ENCODE measurements at places on chromosomes 5 and 9.

- no peak for DNase-seq
Observed at GRCh38 chr9:119273984-119274665, 95.1 kb downstream of the BRINP1 start.

DNA sequence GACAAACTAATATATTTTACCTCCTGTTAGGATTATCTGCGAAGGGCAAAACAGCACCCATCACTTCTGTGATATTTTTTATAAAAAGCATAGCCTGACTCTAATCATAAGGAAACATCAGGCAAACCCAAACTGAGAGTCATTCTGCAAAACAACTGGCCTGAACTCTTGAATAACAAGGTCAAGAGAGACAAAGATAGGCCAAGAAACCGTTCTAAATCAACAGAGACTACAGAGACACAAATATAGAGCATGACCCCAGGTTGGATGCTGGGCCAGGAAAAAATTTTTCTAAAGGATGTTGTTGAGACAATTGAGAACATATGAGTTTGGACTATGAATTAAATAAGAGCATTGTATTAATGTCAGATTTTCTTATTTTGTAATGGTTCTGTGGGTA is 384.9 kb downstream of the NFIB start:
- DNase-seq: no peak

DNA sequence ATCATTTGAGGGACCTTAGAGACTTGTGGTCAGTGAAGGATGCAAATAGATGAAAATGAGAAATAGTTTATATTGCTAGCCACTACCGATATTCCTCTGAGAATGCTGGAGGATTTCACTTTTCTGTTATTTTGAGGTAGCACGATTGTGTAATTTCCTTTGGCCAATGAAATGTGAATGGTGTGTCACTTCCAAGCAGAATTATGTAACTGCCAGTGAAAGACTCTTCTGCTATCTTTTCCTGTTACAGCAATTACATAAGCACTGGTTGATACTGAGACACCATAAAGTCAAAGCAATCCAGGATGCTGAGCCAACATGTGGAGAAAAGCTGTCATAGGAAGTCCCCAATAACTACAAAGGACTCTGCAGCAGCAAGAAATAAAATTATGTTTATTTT is 3.6 kb upstream of the PCDHA2 start:
- no peak for DNase-seq

- no peak for DNase-seq
Observed at GRCh38 chr9:114908104-114908622, 22.2 kb downstream of the TNFSF8 start.

DNA sequence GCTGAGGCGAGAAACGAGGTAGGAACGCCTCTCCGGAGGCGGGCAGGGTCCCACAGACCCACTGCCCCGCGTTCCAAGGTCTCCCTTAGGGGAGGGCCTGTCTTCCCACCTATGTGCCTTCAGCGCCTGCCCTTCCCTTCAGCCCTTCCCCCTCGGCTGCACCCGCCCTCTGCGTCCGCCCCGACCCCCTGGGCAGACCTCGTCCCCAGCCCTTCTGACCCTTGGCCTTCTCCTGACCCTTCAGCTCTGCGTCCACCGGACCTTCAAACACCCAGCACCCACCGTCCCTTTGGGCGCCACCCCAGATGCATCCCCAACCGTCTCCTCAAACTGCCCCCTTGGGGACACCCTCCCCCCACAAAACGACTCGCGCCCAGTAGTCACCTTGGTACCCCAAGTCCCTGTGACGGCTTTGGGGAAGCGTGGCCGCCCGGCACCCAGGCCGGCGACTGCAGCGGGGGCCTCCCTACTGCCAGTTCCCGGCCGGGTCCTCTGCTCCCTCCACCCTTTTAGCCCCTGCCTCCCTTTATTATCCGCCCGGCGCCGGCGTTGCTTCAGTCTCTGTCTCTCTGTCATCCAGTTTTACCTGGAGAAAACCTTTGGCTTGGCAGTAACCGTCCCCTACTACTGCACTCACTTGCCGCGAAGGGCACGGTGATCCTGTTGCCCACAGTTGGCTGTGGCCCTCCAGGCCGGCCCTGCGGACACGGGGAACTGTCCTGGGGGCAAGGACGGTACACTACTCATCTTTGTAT is 421 bp downstream of the RUSC2 start:
- no peak for DNase-seq

GRCh38 chr5:72268753-72269410 is 51.2 kb downstream of the MRPS27 start:
- peak; percentile 41 for DNase-seq

DNA sequence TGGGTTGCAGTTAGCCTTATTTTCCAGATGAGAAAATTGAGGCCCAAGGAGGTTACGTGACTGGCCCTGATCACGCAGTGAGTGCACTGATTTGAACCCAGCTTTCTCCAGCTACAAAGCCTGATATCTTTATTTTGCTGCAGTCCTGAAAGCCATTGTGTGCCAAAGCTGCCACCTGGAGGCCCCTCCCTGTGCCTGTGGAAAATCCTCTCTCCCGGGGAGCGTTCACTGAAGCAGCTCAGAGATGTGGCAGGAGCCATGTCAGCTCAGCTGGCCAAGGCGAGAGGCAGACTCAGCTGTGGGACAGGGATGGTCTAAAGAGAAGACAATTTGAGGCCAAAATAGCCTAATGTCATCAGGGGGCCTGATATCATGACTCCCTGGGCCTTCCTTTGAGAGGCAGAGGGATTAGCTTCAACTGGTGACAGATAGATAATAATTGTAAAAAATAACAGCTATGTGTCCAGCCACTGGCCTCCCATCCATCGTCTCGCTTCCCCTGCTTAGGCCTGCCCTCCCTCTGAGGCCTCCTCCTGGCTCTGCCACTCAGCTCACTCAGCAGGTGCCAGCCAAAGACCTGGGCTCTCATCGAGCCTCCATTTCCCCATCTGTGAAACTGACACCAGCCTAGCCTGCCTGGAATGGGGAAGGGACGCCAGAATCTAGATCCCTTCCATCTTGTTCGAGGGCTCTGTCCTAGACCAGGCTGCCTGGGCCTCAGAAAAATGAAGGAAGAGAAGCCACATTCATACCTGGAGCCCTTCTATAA is 74.3 kb upstream of the GGTA1 start:
- DNase-seq: no peak

- no peak for DNase-seq
Observed at GRCh38 chr9:114071197-114071795, 6.8 kb downstream of the AMBP start.

DNA sequence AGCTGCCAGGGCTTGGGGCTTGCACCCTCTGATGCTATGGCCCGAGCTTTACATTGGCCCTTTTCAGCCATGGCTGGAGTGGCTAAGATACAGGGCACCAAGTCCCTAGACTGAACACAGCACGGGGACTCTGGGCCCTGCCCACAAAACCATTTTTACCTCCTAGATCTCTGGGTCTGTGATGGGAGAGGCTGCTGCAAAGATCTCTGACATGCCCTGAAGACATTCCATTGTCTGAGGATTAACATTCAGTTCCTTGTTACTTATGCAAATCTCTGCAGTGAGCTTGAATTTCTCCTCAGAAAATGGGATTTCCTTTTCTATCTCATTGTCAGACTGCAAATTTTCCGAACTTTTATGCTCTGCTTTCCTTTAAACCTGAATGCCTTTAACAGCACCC is 337.0 kb upstream of the SMC2 start:
- no peak for DNase-seq

- no peak for DNase-seq
Observed at GRCh38 chr5:1707467-1707866, 92.2 kb downstream of the MRPL36 start.

GRCh38 chr5:135233477-135233876 is 165.6 kb downstream of the MACROH2A1 start:
- no peak for DNase-seq

- no peak for DNase-seq
Observed at GRCh38 chr5:169200125-169200778, 100.7 kb downstream of the SLIT3 start.

- no peak for DNase-seq
Observed at GRCh38 chr9:130480673-130481072, 35.9 kb downstream of the ASS1 start.

GRCh38 chr9:12880406-12881015 is 105.7 kb downstream of the LURAP1L start:
- DNase-seq: no peak

- DNase-seq: no peak
Observed at GRCh38 chr5:91357012-91357634, 26.0 kb downstream of the ARRDC3 start.

GRCh38 chr9:99023831-99024230 is 80.1 kb downstream of the COL15A1 start:
- DNase-seq: no peak

GRCh38 chr5:77972469-77973252 is 196.5 kb upstream of the TBCA start:
- DNase-seq: peak; percentile 11

DNA sequence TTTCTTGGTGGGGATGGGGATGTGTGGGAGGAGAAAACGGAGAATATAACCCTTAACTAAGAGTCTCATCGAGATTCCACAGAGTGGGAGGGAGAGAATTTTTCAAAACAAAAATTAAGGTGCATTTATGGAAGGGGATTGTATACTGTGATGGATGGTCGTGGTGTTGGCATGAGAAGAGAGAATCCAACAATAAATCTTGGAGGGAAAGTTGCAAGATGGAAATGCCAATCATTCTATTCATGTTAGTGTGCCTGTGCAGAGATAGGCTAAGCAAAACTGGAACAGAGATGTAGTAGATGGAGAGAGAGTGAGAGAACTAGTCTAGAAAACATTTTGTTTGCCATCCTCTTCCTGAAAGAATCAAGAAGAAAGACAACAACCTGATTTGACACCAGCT is 613.1 kb downstream of the EBF1 start:
- DNase-seq: no peak

- DNase-seq: no peak
Observed at GRCh38 chr5:132475497-132475882, 15.1 kb downstream of the IRF1 start.

DNA sequence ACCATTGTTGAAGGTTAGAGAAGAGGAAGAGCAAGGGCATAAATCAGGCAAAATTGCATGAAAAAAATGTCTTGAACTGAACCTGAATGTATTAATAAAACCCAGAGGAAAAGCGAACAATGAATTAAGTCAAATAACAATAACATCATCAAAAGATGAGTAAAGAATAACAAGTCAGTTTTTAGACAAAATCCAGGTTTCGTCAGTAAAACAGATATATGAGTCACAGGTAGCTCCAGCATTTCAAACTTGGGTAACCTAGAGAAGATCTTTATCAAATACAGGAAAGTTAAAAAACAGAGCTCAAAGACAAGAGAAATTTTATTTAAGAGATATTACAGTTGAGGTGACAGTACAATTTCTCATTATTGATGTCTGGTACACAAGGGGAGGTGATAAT is 332.4 kb downstream of the EFNA5 start:
- no peak for DNase-seq

GRCh38 chr5:130112246-130112645 is 208.0 kb downstream of the CHSY3 start:
- DNase-seq: no peak

DNA sequence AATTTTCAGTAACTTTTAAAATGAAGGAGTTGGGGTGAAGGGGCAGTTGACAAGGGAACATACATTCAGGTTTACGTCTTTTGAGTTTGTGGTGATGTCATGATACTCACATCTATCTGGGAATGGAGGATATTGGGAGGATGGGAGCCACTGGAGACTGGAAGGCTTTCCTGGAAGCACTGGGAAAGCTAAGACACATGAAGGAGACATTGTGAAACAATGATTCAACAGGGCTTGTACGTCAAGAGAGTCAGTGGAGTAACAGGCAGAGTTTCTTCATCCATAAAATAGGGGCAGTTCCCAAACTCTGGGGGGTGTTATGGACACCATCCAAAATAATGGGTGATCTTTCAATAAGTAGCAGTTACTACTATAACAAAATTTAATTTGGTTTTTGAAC is 572.8 kb downstream of the CCDC171 start:
- DNase-seq: no peak

All from CD4-positive, alpha-beta memory T cell (primary cell).